ENCODE measurements at places on chromosomes 6 and 20.

- DNase-seq: no peak
Observed at GRCh38 chr6:65790666-65791065, 83.6 kb upstream of the EYS start.

DNA sequence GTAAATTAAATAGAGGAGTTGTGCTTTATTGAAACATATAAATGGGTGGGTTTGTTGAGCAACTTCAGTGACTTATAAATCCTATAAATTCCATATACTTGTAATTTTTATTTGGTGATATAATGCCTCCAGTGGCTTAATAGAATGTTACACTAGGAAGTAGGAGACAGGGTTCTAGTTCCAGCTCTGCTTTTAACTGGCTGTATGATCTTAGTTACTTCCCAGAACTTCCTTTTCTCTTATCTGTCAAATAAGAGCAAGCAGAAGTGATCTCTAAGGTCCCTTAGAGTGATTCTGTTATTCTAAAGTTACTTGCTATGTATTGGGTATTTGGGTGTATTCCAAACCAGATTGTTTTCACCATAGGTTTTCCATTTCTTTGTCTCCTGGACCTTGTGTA, 10.2 kb downstream of the ZSCAN23 start:
- DNase-seq: no peak

DNA sequence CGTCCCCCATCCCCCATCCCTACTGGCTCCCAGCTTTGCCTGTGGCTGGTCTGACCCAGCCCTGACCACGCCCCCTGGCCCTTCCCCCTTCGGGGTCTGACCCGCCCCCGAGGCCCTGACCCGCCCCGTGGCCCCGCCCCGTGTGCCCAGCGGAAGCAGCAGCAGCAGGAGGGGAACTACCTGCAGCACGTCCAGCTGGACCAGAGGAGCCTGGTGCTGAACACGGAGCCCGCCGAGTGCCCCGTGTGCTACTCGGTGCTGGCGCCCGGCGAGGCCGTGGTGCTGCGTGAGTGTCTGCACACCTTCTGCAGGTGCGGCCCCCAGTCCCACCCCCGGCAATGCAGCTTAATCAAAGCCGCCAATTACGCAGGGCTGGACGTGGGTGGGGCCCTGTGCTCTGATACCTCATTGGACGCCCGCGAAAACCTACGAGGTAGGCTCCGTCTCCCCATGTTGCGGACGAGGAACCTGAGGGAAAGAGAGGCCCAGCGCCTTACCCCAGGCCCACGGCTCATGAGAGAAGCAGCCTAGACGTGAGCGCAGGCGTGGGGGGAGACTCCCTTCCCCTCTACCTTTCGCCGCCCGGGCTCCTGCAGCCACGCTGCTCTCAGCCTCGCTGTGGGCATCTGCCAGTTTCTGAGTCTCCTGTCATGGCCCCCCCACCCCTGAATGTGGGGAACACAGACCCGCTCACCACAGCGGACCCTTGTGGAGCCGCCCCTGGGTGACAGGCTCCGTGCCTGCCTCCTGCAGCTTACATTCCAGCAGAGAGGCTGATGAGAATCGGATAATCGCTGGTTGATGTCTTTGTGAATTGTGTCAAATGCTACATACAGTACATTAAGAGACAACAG, 12.8 kb downstream of the RBCK1 start:
- no peak for DNase-seq

DNA sequence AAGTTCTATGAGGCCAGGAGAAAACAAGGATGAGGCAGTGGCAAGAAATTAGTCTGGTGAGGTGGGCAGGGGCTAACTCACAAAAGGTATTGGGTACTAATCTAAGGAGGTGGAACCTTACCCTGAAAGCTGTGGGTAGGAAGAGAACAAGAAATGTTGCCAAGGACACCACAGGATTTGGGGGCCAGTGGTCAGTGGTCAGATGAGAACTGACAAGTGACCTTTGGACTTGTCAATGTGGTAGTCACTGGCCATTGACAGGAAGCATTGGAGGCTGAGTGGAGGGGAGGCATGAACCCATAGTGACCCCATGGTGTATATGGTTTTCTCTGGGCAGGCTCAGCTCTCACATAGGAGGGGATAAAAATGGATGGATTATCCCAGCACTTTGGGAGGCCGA, 25.3 kb upstream of the SMIM29 start:
- DNase-seq: no peak

DNA sequence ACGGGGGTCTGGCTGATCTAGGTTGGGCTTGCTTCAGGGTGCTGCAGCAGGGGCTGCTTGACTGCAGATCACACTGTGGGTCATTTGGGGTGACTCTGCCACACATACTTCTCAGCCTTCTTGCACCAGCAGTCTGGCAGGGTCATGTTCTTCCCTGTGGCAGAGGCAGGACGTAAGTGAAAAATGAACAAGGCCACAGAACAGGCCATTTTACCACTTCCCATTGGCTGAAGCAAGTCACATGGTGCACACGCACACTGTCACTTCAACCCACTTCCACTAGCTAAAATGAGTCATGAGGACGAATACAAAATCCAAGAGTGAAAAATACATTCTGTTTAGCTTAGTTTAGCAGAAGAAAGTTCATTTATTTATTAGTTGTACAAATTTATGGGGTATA, 168.6 kb upstream of the GGTLC1 start:
- DNase-seq: no peak

DNA sequence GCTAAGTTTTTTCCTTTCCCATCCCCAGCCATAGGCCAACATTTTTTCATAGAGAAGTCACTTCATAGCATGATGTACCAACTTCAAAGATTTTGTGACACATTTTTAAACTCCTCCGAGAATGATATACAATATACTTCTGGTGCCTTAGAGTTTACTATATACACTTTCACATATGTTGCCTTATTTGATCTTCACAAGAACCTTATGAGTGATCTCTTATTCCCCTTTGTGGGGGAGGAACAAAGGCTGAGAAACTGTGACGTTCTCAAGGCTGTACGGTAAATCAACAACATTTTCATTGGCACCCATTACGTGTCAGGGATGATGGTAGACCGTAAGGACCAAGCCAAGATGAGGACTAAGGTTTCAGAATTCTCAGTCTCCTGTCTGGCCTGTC, 130.0 kb downstream of the RFPL4B start:
- DNase-seq: no peak

GRCh38 chr20:22492497-22492896, 91.9 kb downstream of the FOXA2 start:
- DNase-seq: no peak

- no peak for DNase-seq
Observed at GRCh38 chr20:13831476-13831875, 46.6 kb downstream of the NDUFAF5 start.

DNA sequence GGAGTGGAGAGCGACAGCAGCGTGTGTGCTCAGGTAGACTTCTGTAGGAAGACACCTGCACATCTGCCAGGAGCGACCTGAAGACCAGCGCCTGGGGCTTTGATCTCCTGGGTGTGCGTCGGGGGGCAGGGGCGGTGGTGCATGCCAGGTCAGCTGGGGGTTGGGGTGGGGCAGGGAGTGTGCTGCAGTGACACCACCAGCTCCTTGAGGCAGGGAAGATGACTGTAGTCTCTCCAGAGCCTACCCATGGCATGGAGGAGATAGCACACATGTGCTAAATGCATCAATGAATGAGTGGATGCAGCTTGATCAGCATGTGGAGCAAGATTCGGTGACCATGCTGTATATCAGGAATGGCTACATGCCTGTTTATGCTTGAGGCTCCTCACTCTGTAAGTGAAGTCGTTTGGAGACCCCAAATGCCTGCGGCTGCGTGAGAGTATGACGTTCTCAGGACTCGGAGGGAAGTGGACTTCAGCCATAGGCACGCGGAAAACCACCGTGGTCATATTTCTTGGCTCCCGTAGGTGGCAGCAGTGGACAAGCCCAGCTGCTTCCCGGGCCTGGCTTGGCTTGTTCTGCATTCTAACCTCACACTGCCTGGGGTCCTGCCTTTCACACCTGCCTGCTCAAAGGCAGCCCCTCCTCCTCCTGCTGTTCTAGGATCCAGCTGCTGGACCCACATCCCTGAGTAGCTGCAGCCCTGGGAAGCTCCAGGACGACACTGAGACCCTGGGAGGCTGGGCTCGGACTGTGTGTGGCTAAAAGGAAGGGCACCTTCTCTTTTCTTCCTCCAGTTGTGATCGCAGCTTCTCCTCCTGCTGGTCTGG, 39.4 kb upstream of the KCNK16 start:
- DNase-seq: peak; percentile 40

DNA sequence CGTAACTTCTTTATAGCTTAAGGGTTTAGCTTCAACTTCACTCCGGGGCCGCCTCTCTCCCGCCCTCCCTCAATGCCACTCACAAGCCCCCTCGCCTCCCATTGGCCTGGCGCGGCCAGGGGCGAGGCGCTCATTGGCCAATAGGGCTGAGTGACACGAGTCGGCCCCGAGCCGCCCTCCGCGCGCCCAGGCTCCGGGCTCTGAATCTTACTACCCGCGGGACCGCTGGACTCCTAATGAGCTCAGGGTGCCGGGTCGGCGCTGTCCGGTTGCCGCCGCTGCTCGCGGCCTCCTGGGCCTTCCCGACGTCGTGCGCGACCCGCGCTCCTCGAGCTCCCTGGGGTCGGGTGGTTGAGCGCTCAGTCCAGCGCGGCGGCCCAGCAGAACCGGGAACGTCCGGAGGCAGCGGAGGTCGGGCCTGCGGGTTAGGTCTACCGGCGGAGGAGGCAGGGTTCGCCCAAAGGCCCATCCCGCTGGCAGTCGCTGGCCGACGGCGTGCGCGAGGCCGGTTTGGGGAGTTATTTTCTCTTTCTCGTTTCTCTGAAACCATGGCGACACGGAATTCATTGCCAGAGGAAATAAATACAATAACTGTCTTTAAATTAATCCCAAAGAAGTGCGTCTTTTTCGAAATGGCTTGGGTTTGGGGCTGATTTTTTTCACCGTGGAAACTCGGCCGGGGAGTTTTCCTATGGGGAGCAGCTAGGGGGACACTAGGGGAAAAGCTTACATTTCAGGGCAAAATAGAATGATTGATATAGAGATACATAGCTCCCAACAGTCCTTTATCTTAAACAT, at the start of gene SIM1:
SIM1 (minus strand) TSS at position 19 of the 798 bp plus-strand sequence. CDS start 1,453 bp downstream, outside the sequence.
- DNase-seq: peak; percentile 83

DNA sequence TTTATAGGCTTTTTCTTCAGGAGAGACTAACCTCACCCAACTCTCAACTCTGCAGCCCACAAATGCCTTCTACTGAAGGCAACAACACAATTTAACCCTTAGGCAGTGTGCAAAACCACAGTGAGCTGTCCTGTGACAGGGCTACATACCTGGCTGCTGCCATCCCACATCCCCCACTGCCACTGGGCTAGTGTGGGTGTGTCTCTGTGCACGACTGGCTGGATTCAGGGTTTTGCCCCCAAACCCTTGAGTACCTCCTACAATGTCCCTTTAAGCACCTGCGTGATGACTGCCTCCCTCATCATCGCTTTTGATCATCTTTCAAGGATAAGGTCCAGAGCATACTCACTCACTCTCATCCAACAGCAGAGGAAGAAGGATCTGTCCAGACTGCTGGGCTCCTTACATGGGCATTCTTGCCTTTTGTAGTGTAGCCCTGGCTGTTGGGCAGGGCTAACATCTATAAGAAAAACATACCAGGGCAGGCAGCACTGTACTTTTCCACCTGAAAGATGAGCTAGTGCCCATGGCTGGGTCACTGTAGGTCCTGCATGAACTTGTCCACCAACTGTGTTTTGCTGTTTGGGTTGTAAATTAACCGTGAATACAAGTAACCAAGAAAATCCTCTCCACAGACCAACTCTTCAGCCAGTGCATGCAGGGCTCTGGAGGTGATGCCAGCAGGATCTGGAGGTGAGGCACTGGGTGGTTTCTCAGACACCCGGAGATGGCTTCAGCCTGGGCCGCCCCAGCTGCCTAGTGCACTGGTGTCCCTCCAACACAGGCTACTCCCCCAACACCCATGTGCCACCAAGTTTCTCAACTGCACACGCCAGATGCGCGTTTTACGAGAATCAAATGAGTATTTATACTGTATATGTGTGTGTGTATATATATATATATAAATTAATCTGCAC, 45.2 kb downstream of the PLCG1 start:
- no peak for DNase-seq

DNA sequence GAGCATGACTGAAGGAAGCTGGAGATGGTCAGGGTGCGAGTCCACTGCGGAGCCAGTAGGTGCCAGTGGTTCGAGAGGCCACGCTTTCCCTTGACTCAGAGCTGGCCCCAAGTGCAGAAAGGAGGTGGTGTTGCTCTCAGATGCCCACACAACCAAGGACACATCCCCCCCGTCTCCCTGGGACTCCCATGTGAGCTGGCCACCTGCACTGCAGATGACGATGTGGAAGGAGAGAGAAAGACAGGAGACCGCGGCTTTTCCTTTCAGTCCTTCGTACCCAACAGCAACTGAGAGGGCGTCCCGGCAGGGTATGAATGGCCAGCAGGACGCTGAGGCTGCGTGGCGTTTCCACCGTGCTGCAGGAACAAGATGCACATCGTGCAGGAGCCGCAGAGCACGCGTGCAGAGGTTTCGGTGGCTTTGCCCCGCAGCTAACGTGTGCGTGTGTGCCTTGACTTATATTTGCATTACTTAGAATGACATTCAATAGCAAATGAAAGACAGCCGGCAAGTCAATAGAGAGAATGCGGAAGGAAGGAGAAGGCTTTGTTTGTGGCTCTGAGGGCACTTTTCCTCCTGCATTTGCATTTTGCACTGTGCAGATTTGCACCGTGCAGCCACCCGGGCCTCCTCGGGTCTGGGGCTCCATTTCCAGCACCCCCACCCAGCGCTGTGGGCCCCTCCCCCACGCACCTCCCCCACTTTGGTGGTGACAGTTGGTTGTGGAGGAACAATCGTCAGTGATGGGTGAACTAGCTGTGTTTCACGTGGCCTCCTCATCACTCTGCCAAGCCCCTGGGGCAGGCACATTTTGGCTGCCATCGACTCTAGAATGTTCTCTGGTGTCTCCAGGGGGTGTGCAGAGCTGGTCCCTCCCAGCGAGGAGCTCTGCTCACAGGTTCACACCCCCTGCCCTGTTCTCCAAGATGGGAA, 26.4 kb upstream of the BHLHE23 start:
- no peak for DNase-seq

DNA sequence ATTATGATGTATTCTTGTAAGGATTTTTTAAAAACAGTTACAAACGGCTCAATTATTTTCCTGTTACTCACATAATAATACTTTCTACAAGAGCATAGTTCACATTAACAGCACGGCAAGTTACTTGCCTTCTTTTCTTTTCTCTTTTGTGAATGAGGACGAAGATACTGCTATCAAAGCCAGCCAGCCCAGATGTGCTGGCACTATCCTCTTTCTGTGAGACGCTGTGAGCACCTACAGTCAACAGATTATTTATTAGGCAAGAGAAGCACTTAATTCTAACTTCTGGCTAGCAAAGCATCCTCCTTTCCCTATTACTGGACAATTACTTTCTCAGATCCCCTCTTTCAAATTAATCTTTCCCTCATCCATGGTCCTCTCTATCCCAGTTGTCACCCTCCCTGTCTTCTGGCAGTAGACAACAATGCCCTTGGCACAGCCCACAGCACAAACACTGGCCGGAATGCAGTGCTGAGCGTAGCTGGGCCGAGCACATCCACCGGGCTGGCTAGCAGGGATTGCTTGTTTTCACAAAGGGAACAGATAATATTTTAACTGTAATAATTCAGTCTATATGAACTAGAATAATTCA, 262.1 kb downstream of the FOXC1 start:
- DNase-seq: no peak
